ENCODE measurements at places on chromosomes 16 and 17. TPM values are rescaled to one million over a fixed set of nuclear protein-coding genes. Genes with fewer than 3 reads are reported as not detected.

Gene HOXB13
- polyA plus RNA-seq = not detected

Gene PRRT2
- polyA plus RNA-seq = 10.3 TPM

Gene AIPL1
- 0.05 TPM for polyA plus RNA-seq

Gene KRTAP2-1
- not detected for polyA plus RNA-seq

Gene TP53TG3F
- polyA plus RNA-seq = 0.16 TPM

Gene TAT
- polyA plus RNA-seq = 0.11 TPM

Gene TM4SF5
- 2.1 TPM for polyA plus RNA-seq

Gene HS3ST3A1
- 2.1 TPM for polyA plus RNA-seq

Gene NKD1
- polyA plus RNA-seq = 13.5 TPM

Gene GAST
- polyA plus RNA-seq = not detected

Gene PHOSPHO1
- 1.4 TPM for polyA plus RNA-seq

Gene SCARF1
- polyA plus RNA-seq = 5.7 TPM

Gene CRYBA1
- not detected for polyA plus RNA-seq

Gene CMTM2
- 1.5 TPM for polyA plus RNA-seq

Gene PPL
- polyA plus RNA-seq = 32.0 TPM

Gene ZNF385C
- polyA plus RNA-seq = 10.0 TPM

Gene TRPV3
- 1.3 TPM for polyA plus RNA-seq

Gene PDIA2
- 3.5 TPM for polyA plus RNA-seq

Gene FBXW10B
- 1.1 TPM for polyA plus RNA-seq

Gene MYLK3
- polyA plus RNA-seq = 1.1 TPM

Gene SYNGR3
- polyA plus RNA-seq = 1.9 TPM

Gene MRPL12
- 41.0 TPM for polyA plus RNA-seq

Gene ARL6IP1
- polyA plus RNA-seq = 273 TPM

Gene RPA1
- polyA plus RNA-seq = 123 TPM

Gene TEKT1
- polyA plus RNA-seq = 0.62 TPM

Gene CCL7
- polyA plus RNA-seq = not detected

Gene CCL8
- not detected for polyA plus RNA-seq

Gene KRTAP17-1
- polyA plus RNA-seq = not detected

Gene DNAH3
- polyA plus RNA-seq = 0.16 TPM

Gene ODAD4
- polyA plus RNA-seq = 8.3 TPM

Gene HOXB9
- 70.4 TPM for polyA plus RNA-seq

Gene TNFRSF13B
- polyA plus RNA-seq = not detected

Gene TLCD2
- 7.0 TPM for polyA plus RNA-seq

Gene IRX5
- polyA plus RNA-seq = 7.7 TPM

Gene HOXB3
- 126 TPM for polyA plus RNA-seq

Gene GLTPD2
- polyA plus RNA-seq = 8.6 TPM

Gene RAB37
- 4.8 TPM for polyA plus RNA-seq
